ENCODE measurements at places on chromosomes 7 and 10.

DNA sequence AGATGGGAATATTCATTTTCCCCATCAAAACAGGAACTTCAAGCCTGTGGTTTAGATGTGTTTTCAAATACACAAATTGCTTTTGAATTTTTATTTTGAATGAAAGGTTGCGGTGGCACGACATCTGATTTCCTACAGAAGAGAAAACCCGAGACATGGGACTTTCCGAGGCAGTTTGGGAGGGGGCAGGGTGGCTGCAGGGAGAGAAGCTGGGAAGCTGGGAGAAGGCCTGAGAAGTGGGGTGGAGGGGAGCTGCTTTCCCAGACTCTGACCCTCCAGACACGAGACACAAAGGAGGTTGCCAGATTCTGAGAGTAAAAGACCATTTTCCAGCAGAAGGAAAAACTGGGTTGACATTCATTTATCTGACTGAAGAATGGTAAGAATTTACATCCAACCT lies 19.6 kb downstream of the TMEM176A start:
- DNase-seq, result no peak

DNA sequence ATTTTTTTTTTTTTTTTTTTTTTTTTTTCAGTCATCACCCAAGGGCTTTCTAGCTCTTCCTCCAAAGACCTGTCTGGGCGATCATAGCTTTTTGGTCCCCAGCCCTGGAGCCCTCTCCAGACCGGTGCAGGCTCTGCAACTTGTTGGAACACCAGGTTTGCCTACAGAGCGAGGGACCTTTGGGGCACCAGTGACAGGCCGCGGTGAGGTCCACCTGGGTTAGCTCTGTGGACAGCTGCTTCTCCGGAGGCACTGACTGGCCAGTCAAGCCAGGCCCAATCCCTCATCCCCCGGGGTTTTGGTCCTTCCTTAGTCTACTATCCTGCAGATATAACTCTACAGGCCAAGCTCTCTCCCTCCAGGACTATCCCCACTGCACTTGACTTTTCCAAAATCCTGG lies 86.8 kb upstream of the SMNDC1 start:
- DNase-seq, result no peak

DNA sequence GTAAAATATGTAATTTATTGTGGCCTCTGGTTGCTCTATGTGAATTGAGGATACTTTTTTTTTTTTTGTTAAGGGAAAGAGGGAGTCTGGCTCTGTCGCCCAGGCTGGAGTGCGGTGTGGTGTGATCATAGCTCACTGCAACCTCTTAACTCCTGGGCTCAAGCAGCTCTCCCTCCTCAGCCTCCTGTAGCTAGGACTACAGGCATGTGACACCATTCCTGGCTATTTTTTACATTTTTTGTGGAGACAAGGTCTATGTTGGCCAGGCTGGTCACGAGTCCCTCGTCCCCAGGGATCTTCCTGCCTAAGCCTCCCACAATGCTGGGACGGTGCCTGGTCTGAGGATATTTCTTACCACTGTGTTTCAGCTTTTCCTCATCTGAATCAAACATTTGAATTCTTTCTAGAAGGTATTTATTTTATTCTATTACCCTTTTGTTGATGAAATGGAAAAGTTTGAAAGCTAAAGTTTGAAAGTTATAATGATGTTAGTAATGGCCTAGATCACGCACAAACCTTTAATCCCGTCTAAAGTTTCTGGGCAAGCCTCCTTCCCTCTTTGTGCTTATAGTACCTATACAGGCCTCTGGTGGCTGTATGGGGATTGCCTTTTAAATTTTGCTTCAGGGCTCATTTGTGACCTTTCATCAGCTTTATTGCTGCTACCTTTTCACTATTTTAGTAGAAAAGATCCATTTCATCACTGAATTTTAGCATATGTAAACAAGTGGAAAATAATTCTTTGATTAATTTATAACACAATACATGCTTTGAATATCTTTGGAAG lies 2.0 kb downstream of the IFRD1 start:
- DNase-seq, result no peak

GRCh38 chr7:38310591-38311101 lies 37.2 kb upstream of the TARP start:
- DNase-seq, result no peak

DNA sequence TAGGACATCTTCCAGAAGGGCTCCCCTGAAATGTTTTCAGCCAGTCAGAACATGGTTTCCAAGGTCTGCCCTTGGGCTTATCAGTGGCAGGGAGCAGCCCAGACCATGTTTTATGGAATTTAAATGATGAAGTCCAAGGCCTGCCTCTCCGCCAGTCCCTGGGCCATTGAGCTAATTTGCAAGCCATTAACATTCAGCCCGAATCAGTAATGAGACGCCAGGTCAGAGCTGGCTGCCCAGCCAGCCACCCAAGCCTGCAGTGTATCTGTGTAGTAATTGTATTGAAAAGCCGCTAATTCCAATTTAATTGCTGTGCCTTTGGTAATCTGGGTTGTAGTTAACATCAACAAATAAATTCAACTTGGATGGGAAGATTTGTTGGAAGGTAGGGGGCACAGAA lies 131.4 kb downstream of the PAXIP1 start:
- DNase-seq, result no peak

GRCh38 chr7:157890921-157891401 lies 554.2 kb downstream of the DNAJB6 start:
- no peak for DNase-seq

- no peak for DNase-seq
Measured at GRCh38 chr7:140571538-140572122, 69.0 kb downstream of the DENND2A start.

DNA sequence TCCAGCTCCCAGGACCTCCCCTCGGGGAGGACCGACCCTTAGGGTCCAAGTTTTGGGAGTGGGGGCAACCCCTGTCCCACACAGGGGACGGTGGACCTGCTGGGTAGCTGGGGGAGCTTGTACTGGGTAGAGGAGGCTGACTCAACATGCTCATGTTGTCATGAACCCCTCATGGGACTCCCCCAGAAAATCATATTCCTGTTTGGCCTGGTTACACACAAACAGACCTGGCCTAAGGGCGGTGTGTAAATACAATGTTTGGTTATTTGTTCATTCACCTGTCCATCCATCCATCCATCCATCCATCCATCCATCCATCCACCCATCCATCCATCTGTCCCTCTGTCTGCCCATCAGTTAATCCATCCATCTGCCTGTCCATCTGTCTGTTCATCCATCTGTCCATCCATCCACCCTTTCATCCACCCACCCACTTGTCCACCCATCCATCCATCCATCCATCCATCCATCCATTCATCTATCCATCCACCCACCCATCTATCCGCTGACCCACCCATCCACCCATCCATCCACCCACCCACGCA lies 92.9 kb downstream of the DNAJB6 start:
- no peak for DNase-seq

DNA sequence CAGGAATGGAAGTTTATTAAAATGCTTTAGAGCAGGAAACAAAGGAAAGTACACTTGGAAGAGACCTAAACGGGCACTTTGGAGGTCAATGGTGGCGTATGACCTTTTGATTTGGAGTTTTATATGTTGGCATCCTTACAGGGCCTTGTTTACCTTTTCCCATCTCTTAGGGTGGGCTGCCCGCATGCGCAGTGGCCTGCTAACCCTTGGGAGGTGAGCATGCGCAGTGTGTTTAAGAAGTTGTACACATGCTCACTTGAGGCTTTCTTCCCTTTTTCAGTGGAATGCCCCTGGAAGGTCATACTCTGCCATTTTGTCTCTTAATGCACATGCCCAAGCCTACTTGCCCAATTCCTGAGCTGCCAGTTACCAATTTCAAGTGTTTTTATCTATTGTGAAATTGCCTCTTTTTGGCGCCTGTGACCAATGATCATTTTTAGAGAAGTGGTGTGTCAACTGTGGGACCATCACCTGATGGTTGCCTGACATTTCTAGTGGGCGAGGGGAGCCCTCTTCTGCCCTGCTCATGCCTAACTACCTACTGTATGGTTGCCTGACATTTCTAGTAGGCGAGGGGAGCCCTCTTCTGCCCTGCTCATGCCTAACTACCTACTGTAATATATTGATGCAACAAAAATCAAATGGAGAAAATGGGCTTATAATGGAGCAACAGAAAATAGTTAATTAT lies 138.0 kb downstream of the PPP1R9A start:
- no peak for DNase-seq

- DNase-seq, result no peak
Measured at GRCh38 chr7:132295175-132295574, 281.1 kb downstream of the PLXNA4 start.

GRCh38 chr7:53094827-53095226 lies 59.4 kb downstream of the POM121L12 start:
- no peak for DNase-seq

GRCh38 chr7:41122256-41122987 lies 580.5 kb downstream of the INHBA start:
- no peak for DNase-seq

GRCh38 chr10:90614631-90615030 lies 243.2 kb downstream of the HTR7 start:
- no peak for DNase-seq

DNA sequence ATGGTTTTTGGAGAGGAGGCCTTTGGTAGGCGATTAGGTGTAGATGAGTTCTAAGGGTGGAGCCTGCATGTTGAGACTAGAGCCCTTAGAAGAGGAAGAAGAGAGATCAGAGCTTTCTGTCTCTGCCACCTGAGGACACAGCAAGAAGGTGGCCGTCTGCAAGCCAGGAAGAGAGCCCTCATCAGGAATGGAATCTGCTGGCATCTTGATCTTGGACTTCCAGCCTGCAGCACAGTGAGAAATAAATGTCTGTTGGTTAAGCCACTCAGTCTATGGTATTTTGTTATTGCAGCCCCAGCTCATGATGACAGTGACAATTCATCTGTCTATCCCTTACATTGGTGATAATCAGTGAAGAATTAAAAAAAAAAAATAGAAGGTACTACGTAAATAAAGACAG lies 335.2 kb downstream of the PRPF18 start:
- DNase-seq, result no peak

GRCh38 chr10:132059760-132060508 lies 5.8 kb upstream of the JAKMIP3 start:
- DNase-seq, result no peak

- no peak for DNase-seq
Measured at GRCh38 chr7:115805458-115805857, 225.1 kb downstream of the TFEC start.

- DNase-seq, result no peak
Measured at GRCh38 chr10:129850316-129850715, 113.8 kb downstream of the EBF3 start.

DNA sequence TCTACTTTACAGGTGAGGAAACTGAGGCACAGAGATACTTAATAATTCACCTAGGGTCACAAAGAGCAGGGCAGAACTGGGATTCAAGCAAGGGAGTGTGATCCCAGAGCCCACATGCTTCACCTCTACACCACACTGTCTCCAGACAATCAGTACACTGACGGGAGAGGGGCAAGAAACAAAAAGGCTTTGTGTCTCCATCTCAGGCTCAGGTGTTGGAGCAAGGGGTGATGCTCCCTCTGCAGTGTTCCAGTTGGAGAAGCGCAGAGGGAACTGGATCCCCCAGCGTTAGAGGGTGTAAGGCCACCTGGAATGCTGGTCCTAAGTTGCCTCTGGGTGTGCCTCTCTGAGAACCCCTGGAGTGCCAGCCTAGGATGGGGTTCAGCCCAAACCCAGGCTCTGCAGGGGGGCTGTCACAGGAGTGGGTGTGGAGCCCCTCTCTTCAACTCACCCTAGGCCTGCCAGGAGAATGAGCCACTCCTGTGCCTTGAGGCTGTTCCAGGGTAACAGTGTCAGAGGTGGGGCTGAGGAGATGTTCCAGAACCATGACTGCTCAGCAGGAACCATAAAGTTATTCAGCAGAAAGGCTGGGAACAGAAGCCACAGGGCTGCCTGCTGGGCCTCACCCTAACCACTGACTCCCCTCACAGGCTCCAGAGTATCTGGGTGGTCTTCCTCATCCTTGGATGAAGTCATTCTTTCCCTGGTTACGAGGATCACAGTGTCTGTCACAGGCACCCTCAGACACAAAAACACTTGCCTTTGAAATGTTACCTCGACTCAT lies 5.5 kb downstream of the RBP4 start:
- no peak for DNase-seq

DNA sequence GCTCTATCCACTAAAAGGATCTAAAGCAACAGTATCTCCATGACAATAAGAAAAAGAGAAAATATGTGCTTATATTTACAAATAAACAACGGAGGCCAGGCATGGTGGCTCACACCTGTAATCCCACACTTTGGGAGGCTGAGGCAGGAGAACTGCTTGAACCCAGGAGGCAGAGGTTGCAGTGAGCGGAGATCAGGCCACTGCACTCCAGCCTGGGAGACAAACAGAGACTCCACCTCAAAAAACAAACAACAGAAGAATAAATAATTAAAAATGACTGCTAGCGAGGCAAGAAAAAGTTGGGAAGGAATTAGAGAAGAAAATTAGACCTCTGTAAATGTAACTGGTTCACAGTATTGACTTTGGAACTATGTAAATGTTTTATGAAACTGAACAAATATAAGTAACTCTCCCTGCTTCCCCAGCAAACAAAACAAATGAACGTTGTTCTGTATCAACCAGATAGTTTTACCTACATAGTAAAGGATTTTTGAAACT lies 17.1 kb downstream of the TRIM24 start:
- no peak for DNase-seq

DNA sequence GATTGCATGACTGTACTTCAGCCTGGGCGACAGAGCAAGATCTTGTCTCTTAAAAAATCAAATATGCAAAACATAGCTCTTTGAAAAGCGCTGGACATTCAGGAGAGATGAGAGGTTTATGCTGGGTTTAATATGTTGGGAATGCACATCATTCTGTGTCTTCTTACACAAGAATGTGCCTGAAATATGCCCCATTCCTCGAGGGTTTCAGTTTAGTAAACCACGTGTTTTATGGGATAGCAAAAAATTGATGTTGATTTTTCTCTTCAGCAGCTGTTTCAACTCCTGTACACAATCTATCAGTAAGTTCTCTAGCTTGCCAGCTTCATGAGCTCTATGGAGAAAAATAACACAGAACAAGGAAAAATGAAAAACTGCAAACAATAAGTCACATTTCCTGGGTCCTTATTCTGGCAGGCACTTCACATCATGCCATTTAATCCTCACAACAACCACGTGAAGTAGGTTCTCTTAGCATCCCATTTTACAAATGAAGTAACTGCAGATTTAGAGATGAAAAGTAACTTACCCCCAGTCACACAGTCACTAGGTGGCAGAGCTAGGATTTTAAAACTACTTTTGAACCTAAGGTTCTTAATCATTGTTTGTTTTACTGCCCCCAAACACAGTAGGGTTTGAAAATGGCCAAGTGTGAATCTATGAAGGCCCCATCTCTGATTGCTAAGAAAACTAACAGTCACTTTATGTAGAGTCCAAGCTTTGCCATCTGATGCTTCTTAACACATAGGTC lies 423.6 kb downstream of the PHTF2 start:
- DNase-seq, result no peak

GRCh38 chr7:8092140-8092539 lies 123.5 kb downstream of the GLCCI1 start:
- DNase-seq, result no peak

GRCh38 chr10:66337211-66337610 lies 588.6 kb upstream of the LRRTM3 start:
- no peak for DNase-seq

All from cerebellum (tissue), 4 donors.